ENCODE measurements at places on chromosomes 12 and 14.

- peak; percentile 91 for DNase-seq
These were observed 73.7 kb downstream of the ANKS1B start for GRCh38 chr12:99911081-99911480.

GRCh38 chr12:59650588-59651228 is 54.9 kb downstream of the SLC16A7 start:
- peak; percentile 12 for DNase-seq

DNA sequence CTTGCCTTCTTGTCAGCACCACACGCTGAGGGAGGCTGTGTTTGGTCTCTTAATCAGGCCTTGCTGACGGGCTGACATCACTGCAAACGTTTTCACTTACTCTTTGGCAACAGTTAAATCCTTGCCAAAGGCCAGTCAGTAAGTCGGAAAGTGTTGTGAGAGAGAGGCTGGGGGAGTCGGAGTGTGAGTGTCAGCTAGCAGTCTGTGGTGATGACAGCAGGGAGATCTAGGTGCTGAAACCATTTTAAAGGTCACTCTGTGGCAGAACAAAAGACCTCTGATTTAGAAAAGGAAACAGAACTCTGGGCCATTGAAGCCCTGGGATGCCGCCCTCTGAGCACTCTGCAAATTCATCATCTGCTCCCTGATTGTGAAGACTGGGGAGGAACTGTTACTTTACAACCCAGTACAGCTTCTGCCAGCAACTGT is 143.5 kb downstream of the PAX9 start:
- peak; percentile 67 for DNase-seq

DNA sequence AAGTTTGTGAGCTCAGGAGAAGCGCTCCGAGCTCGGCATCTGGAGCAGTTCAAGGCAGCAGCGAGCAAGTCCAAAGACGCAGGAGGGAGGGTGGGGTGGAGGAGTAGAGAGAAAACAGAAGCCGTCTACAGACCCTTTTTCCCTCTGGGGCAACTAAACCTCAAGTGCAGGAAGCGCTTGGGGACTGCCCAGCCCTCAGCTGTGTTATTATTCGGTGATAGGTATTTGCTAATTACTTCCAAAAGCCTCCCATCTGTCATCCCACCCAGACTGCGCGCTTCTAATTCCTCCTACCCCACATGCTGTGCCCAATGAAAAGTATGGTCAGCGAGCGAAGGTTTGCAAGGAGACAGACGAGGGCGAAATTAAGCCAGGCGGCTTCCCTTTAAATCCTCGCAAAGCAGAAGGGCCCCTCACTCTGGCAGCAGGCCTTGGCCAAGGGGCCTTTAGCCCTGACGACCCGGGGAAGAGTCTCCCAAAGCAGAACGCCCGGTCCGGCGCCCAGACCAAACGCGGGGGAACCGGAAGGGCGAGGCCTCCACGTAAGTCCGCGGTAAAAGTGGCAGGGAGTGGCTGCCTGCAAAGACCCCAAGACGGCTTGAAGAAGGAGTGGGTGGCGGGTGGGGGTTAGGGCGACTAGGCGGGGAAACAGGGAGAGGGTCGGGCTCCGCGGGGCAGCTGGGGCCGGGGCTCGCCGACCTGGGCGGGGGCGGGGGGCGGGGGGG is 507 bp upstream of the CD9 start:
- no peak for DNase-seq

DNA sequence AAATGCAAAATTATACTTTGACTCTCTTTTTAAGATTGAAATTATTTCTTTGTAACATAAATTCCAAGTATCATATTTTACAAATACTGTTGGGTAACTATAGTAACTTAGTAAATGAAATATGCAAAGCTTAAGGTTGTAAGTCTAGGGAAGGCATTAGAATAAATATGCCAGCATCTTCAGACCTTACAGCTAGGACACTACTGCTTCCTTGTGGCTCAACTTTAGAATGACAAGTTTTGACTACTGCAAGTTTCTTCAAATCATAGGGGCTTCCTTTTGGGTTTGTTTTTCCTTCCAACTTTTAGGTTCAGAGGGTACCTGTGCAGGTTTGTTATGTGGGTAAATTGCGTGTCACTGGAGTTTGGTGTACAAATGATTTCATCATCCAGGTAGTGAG is 17.7 kb upstream of the ANP32D start:
- peak; percentile 70 for DNase-seq

DNA sequence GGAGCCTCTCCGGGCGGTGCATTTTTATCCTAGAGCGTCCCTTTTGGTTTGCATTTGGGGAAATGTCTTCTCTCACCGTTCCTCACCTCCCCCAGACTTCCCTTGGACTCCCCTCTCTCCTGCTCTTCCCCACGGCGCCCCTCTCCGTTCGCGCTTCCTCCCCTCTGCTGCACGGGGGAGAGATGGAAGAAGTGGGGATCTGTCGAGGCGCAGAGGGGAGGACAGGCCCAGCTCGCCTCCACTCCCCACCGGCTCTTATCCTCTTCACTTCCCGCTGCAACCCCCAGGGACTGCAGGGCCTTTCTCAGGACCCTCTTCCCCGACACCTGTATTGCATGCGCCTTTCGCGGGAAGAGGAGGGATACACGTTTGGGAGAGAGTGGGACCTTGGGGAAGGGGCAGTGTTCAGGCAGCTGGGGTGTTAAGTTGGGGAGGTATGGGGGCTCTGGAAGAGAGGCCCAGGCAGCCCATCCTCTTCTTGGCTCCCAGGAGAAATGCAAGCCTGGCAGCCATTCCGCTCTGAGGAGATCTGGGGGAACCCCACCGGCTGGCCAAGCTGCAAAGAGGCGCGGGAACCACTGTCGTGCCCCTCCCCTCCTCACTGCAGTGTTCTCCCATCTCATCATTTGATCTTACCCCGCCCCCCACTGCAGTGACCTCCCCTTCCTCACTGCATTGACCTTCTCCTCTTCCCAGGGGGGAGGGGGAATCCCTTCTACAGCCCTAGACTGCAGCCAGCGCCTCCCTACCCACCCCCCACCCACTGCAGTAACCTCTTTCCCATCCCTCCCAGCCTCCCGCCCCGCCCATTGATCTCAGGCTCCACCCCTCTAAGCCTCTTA is 788 bp downstream of the ENO2 start:
- DNase-seq, result peak; percentile 34

DNA sequence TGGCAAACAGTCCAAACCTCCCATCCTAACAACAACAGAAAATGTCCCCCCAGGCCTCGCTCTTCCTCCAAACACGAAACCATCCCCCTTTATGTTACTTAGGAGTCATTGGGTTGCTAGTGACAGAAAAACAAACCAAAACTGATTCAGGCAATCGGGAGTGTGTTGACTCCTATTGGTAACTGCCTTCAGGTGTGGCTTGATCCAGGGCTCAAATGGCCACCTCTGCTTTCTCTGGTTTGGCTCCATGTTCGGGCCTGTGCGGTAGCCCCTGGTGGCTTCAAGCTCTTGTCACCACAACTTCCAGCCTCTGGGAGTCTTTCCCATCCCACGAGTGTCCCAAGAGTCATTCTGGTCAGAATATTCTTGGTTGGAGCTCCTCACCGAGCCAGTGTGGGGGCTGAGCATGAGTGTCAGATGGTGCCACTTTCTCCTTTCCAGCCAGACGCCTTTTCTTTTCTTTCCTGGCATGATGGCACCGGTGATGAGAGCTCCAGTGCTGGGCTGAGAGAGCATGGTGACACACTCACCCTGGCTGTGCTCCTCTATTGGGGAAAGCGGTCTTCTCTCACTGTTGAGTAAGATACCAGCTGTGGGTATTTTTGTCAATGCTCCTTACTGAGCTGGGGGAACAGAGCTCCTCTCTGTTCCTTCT is 38.6 kb downstream of the NOC4L start:
- DNase-seq, result no peak

DNA sequence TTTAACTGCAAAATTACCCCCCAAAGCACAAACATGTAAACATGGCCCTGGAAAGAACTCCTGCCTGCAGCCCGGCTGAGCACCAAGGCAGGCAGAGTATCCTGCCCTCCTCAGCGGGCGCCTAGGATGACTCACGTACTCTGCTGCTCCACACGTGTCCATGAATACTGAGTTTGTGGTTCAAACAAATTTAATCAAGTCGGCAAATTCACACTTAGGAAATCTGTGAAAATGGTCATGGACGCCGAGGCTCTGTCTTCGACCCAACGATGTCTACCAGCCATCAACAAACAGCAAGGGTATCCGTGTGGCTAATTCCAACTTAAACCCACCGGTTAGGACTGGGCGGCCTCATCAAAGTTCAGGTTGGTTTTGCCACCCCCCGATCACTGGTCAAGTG is 25.5 kb downstream of the GOLGA3 start:
- no peak for DNase-seq

GRCh38 chr12:5899675-5900074 is 45.4 kb downstream of the ANO2 start:
- DNase-seq, result no peak

GRCh38 chr12:108304633-108305032 is 34.5 kb downstream of the CMKLR1 start:
- no peak for DNase-seq

- DNase-seq, result no peak
These were observed 931.2 kb downstream of the NRXN3 start for GRCh38 chr14:79101388-79101787.

DNA sequence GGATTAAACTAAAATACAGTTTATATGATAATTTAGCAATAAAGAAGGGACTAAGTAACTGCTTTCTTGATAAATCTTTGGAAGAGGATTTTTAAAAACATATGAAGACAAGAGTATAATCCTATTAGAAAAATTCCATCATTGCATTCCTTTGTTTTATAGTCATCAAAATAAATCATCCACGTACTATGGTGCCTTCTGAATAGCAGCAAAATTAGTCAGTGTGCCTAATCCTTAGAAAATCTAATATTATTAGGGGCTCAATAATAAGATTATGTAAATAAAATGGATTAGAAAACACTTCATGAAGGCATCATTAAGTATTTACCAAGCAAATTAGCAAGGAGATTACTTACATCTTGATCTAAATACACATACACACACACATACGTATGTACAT is 102.1 kb downstream of the KCNH5 start:
- DNase-seq, result peak; percentile 63

DNA sequence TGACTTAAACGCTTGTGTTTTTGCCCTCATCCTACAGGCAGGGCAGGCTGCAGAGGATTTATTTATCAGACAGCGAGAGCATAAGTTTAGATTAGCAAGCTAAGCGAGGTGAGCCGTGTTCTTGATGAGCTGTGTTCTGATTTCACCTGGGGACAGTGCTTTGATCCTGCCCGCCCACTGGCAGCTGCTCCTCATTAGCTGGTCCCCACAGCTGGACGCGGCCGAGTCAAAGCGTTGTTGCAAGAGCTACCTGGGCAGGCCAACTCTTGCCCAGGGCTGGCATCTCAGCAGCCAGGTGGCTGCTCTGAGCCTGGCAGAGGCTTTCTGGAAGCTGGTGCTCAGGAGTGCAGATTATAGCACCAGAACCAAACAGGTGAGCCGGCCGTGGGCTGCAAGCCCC is 46.8 kb upstream of the BEGAIN start:
- no peak for DNase-seq

DNA sequence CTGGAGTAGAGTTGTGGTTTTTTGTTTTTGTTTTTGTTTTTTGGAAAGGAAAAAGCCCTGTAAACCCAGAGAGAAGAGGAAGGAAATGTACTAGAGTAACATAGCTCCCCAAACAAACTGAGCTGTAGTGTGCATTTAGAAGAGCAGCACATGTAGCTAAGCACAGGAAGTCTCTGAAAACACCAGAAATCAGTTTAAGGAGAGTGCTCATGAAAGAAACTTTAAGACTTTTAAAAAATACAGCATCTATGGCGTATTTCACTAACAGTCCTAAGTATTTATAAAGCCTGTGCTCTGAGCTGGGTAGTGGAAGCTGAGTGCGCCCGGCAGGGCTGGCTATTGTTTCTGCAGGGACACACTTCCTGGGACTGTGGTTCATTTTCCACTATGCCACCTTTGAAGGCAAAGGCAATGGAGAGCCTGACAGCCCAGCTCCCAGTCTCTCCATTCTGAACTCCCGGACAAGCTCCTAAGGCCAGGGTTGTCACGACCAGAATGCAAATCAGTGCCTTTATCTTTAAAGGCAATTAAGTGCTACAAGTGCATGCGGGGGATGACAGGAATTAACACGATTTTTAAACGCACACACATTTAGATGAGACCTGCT is 45.4 kb downstream of the NIN start:
- DNase-seq, result no peak

GRCh38 chr12:94622475-94622874 is 27.9 kb downstream of the TMCC3 start:
- peak; percentile 42 for DNase-seq

DNA sequence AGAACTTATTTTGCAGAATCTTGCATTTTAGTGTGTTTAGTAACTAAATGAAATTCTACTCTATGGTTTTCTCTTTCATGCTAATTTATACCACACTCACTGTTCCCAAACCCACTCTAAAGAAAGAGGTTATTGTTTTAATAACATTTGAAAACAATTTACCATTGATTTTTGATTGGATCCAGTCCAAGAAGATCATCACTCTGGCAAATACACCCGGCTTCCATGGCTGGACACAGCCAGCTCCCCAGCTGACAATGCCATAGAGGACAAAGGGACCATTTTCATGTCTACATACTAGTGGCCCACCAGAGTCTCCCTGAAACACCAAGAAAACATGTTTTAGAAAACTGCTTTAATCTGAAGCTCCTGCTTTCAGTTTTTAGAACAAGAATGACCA is 42.4 kb downstream of the OVCH1 start:
- no peak for DNase-seq

DNA sequence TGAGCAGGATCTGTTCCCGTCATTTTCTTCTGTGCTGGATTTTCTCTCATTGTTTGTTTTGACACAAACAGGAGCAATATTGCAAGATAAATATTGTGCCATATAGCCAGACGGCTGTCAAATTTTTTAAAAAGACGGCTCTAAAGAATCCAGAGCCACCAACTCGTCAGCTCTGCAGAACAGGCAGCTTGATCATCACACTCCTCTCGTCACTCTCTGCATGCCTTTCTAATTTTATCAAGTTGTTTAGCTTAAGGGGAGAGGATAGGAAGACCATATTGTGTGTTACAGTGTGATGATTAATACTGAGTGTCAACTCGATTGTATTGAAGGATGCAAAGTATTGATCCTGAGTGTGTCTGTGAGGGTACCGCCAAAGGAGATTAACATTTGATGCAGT is 562.8 kb downstream of the GALC start:
- no peak for DNase-seq

- peak; percentile 6 for DNase-seq
These were observed 1354.8 kb downstream of the LRFN5 start for GRCh38 chr14:42961509-42961908.

DNA sequence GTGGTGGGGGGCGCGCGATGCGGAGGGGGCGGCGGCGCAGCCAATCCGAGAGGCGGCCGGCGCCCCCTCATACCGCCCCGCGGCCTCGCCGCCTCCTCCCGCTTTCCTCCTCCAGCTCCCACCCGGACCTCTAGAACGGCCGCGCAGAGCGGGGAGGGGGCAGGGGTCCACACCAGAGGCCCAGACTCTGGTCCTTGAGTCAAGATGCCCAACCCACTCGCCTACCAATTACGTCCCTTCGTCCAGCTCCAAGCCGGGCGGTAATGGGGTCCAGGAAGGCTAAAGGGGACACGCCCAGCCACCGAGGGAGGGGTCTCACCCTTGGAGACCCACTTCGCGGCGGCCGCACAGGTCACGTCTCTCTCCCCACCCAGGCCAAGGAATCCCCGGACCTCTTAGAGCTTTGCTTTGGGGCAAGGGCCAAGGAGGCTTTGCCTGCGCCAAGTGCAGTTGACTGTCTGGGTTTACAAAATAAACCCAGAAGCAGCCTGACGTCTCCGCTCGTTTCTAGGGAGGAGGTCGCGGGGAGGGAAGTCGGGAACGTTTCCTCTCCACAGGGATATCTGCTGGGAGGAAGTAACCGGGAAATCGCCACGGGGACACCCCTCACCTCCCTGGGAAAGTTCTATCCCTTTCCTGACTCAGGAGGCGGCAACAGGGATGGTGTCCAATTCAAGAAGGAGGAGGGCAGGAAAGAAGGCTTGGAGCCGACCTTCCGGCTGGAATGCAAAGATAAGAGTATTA is 394 bp upstream of the AMIGO2 start:
- DNase-seq, result peak; percentile 67
